ENCODE measurements at places on chromosomes 16 and 17. TPM values are rescaled to one million over a fixed set of nuclear protein-coding genes. Genes with fewer than 3 reads are reported as not detected.
A peak's percentile ranks its signal among the peaks of the same experiment; 100 is the strongest.

- no peaks in the 10 kb centered on the region for H3K4me1 ChIP-seq
- peak overlapping the region; percentile 69 for H3K27ac ChIP-seq
- peak overlapping the region; percentile 92 for H3K4me3 ChIP-seq
- no peaks in the 10 kb centered on the region for H3K27me3 ChIP-seq
- H3K36me3 ChIP-seq: no peaks in the 10 kb centered on the region
Observed at GRCh38 chr16:56190048-56190676, 1.1 kb upstream of the GNAO1 start.

DNA sequence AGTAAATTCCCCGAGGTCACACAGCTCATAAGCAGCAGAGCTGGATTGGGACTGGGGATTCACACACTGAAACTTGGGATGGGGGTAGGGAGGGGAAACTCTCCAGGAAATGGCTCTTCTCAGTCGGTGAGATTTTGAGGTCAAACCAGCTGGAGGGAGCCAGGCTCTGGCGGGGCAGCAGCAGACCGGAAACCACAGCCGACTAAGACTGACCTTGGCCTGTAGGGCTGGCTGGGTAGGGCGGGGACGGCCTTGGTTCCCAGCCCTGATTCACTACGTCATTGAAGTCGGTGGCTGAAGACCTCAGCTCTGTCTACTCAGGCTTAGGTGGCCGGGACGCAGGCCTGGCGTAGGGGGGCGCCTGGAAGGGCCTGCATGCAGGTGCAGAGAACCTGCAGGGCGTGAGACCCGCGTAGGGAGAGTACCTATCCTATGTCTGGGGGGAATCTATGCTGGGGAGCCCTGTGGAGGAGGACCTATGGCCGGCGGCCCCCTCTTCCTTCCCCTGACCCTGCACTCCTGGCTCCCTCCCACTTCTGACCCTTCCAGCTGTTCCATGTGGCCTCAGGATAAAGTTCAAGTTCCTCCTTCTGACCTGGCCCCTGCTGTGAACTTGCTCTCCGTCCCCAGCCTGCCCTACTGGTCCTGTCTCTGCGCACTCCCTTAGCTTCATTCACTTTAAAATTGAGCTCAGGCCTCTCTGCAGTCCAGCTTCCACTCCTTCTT lies 11.9 kb upstream of the SLC4A1 start:
- DNase-seq: peak; percentile 91
- no peaks in the 10 kb centered on the region for H3K27me3 ChIP-seq
- H3K4me3 ChIP-seq: no peak overlapping the region
- H3K36me3 ChIP-seq: no peaks in the 10 kb centered on the region
- H3K4me1 ChIP-seq: no peaks in the 10 kb centered on the region

DNA sequence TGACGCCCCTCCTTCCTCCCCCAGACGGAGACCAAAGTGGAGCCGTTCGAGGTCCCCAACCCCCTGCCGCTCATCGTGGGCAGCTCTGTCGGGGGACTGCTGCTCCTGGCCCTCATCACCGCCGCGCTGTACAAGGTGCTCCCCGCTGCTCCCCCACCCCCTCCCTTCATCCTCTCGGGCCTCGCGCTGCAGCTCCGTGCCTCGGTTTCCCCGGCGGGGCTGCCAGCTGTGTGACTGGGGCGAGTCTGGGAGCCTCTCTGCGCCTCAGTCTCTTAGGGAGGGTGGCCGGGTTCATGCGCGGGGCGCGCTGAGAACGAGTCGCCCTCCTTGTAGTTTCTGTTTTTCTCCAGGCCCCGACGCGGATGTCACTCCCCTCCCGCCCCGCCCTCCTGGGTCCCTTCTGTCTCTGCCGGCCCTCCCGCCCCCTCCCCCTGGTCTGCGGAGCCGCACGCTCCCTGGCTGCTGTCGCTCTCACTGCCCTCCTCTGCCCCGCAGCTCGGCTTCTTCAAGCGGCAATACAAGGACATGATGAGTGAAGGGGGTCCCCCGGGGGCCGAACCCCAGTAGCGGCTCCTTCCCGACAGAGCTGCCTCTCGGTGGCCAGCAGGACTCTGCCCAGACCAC lies 23.7 kb upstream of the ITGAX start:
- DNase-seq: no peak
- no peak overlapping the region for H3K4me3 ChIP-seq
- no peaks in the 10 kb centered on the region for H3K27me3 ChIP-seq
- no peaks in the 10 kb centered on the region for H3K4me1 ChIP-seq

The HAGHL gene
- 2.8 TPM for polyA plus RNA-seq

DNA sequence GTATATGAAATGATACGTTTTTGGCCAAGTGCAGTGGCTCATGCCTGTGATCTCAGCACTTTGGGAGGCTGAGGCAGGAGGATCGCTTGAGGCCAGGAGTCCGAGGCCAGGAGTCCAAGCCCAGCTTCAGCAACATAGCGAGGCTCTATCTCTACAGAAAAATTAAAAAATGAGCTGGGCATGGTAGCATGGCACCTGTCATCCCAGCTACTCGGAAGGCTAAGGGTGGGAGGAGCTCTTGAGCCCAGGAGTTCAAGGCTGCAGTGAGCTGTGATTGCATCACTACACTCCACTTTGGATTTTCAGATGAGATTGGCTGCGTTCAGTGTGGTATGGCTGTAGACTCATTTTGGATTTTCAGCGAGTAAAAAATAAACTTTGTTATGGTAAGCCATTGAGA lies 112.4 kb downstream of the DNAH3 start:
- no peak overlapping the region for H3K4me3 ChIP-seq
- no peaks in the 10 kb centered on the region for H3K27me3 ChIP-seq

The PIGW gene
- 2.1 TPM for polyA plus RNA-seq

GRCh38 chr17:68812876-68813584 lies 142.2 kb downstream of the ABCA8 start:
- no peaks in the 10 kb centered on the region for H3K27me3 ChIP-seq
- no peak for DNase-seq
- no peak overlapping the region for H3K27ac ChIP-seq
- H3K4me3 ChIP-seq: no peak overlapping the region
- no peaks in the 10 kb centered on the region for H3K36me3 ChIP-seq

- H3K36me3 ChIP-seq: no peaks in the 10 kb centered on the region
- no peak for DNase-seq
- H3K27ac ChIP-seq: no peak overlapping the region
Observed at GRCh38 chr16:9755081-9755480, 427.1 kb downstream of the GRIN2A start.

The ZMYND15 gene
- 0.87 TPM for polyA plus RNA-seq

DNA sequence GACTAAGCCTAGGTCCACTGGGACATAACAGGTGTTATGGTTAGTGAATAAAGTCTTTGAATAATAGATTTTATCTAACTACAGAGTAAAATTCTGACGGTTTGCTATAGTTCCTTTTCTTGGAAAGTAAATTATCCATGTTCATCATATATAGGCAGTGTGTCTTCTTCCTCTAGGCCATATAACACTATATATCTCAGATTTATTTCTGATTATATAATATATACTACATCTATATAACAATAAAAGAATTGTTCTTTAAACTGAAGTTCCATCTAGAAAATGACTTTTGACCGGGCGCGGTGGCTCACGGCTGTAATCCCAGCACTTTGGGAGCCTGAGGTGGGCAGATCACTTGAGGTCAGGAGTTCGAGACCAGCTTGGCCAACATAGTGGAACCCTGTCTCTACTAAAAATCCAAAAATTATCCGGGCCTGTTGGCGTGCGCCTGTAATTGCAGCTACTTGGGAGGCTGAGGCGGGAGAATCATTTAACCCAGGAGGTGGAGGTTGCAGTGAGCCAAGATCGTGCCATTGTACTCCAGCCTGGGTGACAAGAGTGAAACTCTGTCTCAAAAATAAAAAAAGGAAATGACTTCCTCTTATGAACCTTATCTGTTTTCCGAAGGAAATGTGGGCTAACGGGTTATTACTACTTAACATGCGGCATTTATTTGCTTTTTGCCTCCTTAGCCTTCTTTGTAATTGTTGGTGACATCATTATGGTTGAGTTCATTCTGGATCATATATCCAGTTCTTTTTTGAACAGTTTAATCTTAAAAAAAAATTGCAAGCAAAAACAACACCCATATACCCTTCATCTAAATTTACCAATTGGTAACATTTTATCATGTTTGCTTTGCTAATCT lies 29.2 kb downstream of the NOL11 start:
- no peaks in the 10 kb centered on the region for H3K27me3 ChIP-seq
- H3K36me3 ChIP-seq: peaks cover 4% of the 10 kb centered on the region
- H3K4me3 ChIP-seq: no peak overlapping the region
- no peaks in the 10 kb centered on the region for H3K4me1 ChIP-seq
- DNase-seq: no peak

DNA sequence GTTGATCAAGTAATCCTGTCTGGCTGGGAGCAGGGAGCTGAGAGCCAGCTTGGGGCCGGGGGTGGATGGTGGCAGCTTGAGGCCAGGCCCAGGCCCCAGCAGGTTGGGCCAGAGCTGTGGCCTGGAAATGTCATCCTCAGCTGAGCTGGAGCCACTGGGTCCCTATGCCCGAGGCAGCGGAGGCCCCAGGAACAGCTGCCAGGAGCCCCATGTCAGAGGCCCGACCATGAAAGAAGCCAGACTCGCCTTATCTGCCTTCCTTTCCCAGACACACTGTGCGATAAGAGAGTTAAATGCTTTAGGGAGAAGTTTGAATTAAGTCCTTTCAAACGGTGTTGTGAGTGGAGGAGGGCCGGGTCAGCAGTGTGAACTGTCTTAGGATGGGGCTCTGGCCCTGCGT lies 3.5 kb downstream of the SMTNL2 start:
- H3K4me3 ChIP-seq: no peak overlapping the region
- no peaks in the 10 kb centered on the region for H3K4me1 ChIP-seq
- no peaks in the 10 kb centered on the region for H3K36me3 ChIP-seq
- no peak overlapping the region for H3K27ac ChIP-seq
- H3K27me3 ChIP-seq: no peaks in the 10 kb centered on the region

The CDRT15L2 gene
- polyA plus RNA-seq: not detected

DNA sequence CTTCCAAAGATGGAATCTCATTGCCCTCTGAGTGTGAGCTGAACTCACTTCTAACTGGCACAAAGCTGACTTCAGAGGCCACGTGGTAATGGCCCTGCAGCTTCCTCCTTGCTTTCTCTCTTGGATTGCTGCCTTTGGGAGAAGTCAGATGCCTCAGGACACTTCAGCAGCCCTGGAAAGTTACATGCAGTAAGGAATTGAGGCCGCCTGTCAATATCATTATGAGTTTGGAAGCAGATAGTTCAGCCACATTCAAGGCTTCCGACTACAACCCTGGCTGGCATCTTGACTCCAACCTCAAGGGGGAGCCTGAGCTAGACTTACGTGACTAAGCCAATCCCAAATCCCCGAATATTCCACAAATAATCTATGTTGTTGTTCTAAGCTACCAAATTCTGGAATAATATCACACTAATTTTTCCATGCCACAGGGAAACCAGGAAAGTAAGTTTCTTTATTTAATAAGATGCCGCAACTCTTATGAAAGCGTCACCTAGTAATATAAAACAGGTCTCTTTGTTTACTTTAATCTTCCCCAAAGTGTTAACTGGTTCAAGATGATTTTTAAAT lies 13.6 kb downstream of the CEP20 start:
- H3K36me3 ChIP-seq: no peaks in the 10 kb centered on the region
- H3K27me3 ChIP-seq: no peaks in the 10 kb centered on the region
- H3K4me1 ChIP-seq: no peaks in the 10 kb centered on the region
- DNase-seq: no peak
- H3K27ac ChIP-seq: no peak overlapping the region

DNA sequence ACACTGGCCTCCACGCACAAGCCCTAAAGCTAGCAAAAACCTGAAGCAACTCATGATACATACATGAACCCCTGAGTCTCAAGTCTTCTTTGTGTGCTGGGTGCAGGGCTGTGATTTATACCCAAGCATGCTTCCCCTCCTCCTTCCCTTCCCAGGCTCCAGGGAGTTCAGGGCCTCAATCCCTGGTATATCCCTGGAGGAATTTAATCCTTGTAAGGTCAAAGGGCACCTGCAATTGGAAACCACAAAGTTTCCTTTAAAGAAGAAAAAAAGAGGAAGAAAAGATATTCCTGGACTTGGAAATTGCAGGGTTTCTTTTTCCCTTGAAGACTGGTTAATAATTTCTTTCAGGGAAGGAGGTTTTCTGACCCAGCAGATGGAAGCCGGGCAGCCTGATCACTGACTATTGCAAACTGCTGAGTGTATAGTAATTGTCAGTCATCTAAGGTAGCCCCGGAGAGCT lies 182.3 kb downstream of the AATF start:
- no peak overlapping the region for H3K27ac ChIP-seq
- peaks cover 3% of the 10 kb centered on the region for H3K36me3 ChIP-seq
- H3K4me3 ChIP-seq: no peak overlapping the region
- no peaks in the 10 kb centered on the region for H3K27me3 ChIP-seq

DNA sequence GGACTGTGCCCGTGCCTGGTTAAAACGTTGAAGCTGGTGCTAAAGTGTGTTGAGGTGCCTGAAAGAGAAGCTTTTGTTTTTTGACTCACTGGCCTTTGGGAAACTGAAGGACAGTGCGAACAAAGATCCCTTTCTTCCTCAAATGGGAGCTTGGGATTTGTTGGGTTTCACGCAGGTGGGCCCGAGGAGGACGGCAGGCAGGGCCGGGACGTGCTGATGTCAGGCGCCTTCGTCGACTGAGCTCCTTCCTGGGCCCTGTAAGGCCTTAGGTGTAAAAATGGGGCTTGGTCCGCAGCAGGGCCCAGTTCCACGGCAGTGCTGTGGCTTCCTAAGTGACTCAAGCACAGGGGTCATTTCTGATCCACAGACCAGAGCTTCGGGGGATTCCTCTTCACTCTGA lies 106.9 kb downstream of the BANP start:
- DNase-seq: no peak
- H3K36me3 ChIP-seq: no peaks in the 10 kb centered on the region

The TMIGD1 gene
- not detected for polyA plus RNA-seq

The SPN gene
- polyA plus RNA-seq: 0.88 TPM

The MPO gene
- 0.18 TPM for polyA plus RNA-seq

The CES4A gene
- polyA plus RNA-seq: 22.7 TPM

GRCh38 chr16:56336711-56337110 lies 88.6 kb downstream of the AMFR start:
- no peak for DNase-seq
- no peak overlapping the region for H3K27ac ChIP-seq
- H3K27me3 ChIP-seq: no peaks in the 10 kb centered on the region
- no peaks in the 10 kb centered on the region for H3K36me3 ChIP-seq
- no peak overlapping the region for H3K4me3 ChIP-seq
- H3K4me1 ChIP-seq: no peaks in the 10 kb centered on the region

The KRT33B gene
- not detected for polyA plus RNA-seq

The KRT32 gene
- polyA plus RNA-seq: not detected

All from aorta (tissue), 5 donors.